HT-29 (cell line): ENCODE measurements at places on chromosomes 4 and X.

- no peak for DNase-seq
Measured at GRCh38 chr4:112954286-112954685, 95.2 kb upstream of the ANK2 start.

GRCh38 chr4:19728773-19729172, 522.9 kb upstream of the SLIT2 start:
- DNase-seq: no peak

DNA sequence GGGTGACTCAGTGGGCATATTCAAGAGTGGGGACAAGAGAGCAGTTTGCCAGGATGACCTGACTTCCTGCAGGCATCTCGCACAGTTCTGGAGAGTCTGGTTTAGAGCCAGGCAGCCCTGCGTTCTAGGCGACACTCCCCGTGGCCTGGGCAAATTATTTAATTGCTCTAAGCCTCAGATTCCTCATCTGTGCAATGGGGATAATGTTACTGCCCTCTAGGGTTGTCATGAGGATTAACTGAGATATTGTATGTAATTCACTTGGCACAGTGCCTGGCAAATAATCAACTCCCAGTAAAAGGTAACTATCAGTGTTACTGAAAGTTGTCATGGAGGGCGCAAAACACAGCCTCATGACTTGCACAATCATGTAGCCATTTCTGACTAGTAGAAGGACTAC, 48.8 kb upstream of the PITX2 start:
- DNase-seq: no peak

- no peak for DNase-seq
Measured at GRCh38 chrX:132206259-132206658, 13.0 kb downstream of the RAP2C start.

- DNase-seq: no peak
Measured at GRCh38 chr4:87044511-87045233, 109.9 kb downstream of the AFF1 start.

DNA sequence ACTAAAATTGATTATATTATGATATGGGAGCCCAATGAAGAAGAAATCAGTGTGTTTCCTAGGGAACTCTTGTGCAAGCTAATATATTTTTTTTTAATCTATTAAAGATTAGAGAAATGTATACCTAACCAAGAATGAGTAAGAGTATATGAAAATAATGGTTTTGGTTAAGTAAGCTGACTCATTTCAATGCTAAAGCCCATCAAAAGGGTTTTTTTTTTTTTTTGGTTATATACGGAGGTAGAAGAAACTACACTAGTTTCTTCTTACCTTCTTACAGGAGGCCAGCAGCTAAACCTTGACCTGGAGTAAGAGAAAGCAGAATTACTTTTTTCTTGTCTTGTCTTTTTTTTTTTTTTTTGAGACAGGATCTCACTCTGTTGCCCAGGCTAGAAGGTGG, 27.5 kb downstream of the RUFY3 start:
- no peak for DNase-seq

GRCh38 chr4:77695774-77696173, 90.2 kb downstream of the CXCL13 start:
- DNase-seq: peak; percentile 19

- no peak for DNase-seq
Measured at GRCh38 chr4:176708771-176709311, 83.9 kb downstream of the VEGFC start.

DNA sequence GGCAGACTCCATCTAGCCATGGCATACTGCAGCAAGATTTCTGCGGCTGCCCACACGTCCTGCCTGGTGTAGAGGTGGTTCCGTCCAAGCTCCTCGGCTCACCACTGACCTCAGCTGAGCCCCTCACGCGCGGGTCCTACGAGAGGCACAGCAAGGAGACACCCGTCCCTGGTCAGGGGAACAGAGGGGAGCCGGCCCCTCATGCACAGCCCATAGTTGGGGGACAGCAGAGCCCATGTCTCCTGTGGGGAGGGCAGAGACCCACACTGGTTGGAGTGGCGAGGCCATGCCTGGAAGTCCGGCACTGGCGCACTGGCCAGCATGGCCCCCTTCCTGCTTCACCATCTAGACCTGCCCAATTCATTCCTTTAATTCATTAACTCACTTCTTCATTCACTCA, 80.8 kb downstream of the HTRA3 start:
- no peak for DNase-seq

- DNase-seq: no peak
Measured at GRCh38 chr4:954211-955020, 19.0 kb downstream of the DGKQ start.

DNA sequence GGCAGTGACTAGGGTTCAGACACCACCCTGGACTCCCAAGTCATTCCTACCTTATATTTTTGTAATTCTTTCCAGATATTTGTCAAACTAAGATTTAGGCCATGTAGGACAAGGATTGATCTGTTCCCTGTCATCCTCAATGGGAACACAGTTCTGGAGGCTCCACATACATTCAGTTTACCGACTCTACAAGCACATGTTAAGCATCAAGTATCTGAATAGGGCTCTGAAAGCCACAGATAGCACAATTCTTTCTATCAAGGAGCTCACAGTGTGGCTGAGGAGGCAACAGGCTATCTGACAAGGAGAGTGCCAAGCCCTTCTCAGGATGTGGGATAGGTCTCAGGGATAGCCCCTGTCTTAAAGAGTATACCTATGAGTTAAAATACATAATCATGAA, 37.0 kb upstream of the CXCL8 start:
- no peak for DNase-seq

DNA sequence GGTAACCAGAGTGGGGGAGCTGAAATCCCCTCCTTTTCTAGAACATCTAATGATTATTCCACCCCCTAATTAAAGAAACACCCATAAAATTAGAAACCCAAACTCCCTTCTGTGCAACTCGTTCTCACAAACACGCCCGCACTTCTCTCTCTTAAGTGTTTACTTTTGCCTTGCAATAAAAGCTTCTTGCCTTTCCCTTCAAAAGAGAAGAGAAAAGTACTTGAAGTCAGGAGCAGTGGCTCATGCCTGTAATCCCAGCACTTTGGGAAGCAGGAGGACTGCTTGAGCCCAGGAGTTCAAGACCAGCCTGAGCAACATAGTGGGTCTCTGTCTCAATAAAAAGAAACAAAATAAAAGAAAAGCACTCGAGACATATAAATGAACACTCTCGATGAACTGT, 3.6 kb upstream of the GPR173 start:
- no peak for DNase-seq

DNA sequence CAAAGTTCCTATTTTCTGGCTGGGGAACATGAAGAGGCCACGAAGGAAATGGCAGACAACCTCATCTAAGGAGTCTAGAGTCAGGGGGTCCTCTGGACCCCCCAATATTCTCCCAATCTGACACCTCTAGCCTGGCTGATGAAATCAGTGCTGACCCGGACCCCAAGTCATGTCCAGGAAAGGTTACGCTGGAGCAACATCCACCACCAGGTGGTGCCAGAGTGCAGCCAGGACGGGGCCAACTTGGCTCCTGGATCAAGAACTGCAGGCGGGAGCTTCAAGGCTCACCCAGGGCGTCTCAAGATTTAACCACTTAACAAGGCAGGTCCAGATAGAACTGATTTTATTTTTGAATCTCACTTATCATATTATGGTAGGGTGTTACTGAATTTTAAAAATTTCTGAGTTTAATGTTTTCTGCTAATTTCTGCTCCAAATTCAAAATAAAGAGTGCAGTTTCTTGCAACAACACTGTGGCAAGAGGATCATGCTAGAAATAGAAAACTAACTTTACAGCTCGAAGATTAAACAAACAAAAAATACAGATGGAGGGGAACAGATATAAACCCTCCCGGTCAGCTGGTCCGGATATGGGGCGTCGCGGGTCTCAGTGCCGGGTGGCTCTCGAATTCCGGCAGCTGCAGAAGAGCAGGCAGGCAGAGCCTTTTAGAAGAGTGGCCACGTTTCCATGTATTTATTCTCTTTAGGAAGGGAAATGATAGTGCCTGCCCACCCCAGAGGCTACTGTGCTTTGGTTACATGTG, 135.5 kb downstream of the AFAP1 start:
- peak; percentile 77 for DNase-seq

- DNase-seq: no peak
Measured at GRCh38 chrX:50003467-50003866, 81.1 kb downstream of the CLCN5 start.

- DNase-seq: no peak
Measured at GRCh38 chrX:123807835-123808416, 51.9 kb upstream of the XIAP start.

GRCh38 chrX:13428053-13428786, 108.4 kb upstream of the ATXN3L start:
- peak; percentile 1 for DNase-seq

- DNase-seq: no peak
Measured at GRCh38 chr4:81694176-81694913, 222.6 kb upstream of the RASGEF1B start.

GRCh38 chr4:185502386-185502785, 30.9 kb upstream of the CCDC110 start:
- no peak for DNase-seq

- DNase-seq: no peak
Measured at GRCh38 chrX:81336455-81337152, 134.7 kb downstream of the SH3BGRL start.

DNA sequence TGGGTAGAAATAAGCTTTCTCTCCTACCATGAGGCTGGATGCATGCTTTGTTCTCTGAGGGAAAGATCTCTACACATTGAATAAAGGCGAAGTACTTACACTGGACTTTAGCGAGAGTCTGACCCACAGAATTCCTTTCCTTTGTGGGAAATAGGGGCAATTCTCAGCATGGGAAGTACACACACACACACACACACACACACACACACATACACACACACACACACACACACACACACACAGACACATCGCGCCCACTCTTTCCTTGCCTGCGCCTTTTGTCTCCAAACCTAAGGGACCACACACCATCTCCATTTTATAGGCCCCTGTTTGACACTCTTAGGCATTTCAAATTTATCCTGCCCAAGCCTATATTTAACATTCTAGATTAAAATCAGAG, 83.8 kb downstream of the LUZP4 start:
- no peak for DNase-seq

DNA sequence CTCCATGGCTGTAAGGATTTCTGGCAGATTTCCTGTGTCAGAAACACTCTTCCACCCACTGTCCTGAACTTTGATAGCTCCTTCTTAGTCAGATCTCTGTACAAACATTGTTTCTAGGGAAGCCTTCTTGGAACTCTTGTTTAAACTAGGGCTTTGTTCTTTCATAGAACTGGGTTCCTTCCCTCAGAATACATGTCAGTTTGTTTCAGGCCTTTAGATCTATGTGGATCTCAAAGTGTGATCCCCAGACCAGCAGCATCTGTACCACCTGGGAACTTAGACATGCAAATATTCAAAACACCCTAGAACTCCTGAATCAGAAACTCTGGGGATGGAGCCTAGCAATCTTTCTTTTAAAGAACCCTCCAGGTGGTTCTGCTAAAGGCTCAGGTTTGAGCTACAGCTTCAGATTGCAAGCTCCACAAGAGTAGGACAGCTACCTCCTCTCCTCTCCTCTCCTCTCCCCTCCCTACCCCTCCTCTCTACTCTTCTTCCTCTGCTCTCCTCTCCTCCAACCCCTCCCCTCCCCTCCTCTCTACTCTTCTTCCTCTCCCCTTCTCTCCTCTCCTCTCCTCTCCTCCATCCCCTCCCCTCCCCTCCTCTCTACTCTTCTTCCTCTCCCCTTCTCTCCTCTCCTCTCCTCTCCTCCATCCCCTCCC, 12.7 kb downstream of the RASSF6 start:
- peak; percentile 63 for DNase-seq

DNA sequence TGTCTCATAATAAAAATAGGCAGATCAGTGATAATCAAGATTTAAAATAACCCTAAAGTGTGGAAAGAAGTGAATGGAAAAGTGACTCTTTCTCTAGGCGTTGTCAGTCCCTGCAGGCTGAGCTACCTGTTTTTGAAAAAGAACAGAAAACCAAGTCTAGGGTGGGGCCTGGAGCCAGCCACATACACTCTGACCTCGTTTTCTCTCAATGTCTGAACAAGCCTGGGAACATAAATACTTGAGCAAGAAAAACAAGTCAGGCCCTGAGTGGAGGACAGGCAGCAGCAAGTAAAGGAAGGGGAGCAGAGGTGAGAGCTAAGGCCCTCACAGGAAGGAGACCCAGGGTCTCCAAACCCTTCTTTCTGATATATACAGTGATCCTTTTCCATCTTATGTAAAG, 91.7 kb upstream of the HPF1 start:
- DNase-seq: no peak

- no peak for DNase-seq
Measured at GRCh38 chr4:31261632-31262031, 541.5 kb downstream of the PCDH7 start.

- DNase-seq: no peak
Measured at GRCh38 chrX:135257469-135257868, 5.6 kb downstream of the ETDA start.

DNA sequence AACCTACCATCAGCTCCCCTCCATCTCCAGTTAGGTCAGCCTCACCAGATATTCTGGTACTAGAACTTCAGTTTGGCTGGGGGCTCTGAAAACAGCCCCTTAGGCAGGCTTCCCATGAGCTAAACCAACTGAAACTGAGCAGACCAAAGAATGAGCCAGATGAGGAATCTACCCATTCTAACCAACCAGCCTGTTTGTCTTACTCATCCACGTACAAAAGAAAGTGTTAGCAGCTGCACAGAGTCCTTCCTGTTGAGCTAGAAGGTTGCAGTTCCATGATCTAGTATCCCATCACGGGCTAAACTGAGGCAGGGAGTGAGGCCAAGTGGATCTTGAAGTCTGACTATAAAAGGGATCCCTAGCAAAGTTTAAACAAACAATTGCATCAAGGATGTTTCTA, 17.5 kb downstream of the MAGEA9B start:
- no peak for DNase-seq

DNA sequence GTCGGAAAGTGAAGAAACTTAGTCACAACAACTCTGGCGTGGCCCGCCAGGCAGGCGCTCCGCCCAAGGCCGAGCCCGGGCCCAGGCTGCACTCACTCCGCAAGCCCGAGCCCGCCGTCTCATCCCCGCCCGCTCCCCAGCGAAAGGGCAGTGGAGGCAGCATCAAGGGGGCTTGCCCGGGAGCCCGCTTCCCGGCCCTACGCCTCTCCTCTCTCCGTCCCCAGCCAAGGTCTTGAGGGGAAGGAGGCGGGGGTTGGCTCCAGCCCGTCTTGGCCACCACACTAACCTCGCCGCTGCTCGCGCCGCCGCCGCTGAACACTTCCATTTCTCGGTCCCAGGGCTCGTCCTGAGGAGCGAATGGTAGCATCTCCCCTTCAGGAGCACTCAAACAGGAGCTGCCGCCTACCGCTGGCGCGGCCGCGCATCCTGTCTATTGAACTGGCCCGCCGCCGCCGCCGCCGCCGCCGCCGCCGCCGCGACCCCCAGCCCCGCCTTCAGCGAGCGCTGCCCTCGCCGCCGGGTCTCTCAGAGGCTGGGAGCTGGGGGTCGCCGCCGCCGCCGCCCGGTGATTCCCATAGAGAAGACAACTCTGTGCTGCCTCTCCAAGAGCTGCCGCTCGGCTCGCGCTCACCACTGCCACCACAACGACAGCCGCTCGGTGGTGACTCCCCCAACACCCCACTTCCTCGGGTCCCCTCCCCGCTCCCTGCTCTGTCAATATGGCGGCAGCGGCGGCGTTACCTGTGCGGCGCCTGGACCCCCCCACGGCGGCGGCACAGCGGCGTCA, at the start of gene RPS6KA6:
Gene RPS6KA6 (minus strand): TSS at position 667 of the 787 bp plus-strand sequence. CDS start 300 bp downstream, at position 367.
- peak; percentile 9 for DNase-seq

GRCh38 chrX:28599957-28600356, 12.7 kb downstream of the IL1RAPL1 start:
- no peak for DNase-seq
